ENCODE measurements at places on chromosomes 2 and 18. TPM values are rescaled to one million over a fixed set of nuclear protein-coding genes. Genes with fewer than 3 reads are reported as not detected.
A peak's percentile ranks its signal among the peaks of the same experiment; 100 is the strongest.

Gene UGT1A6
- 1.1 TPM for total RNA-seq

GRCh38 chr2:55107436-55107835 is 57.2 kb upstream of the RTN4 start:
- DNase-seq, result no peak

- no peak for DNase-seq
Measured at GRCh38 chr2:126828491-126828890, 70.2 kb upstream of the TEX51 start.

- no peak for DNase-seq
Measured at GRCh38 chr2:64296140-64296480, 151.9 kb upstream of the PELI1 start.

Gene ANKRD12
- 11.1 TPM for total RNA-seq

Gene EGR4
- total RNA-seq, result not detected

GRCh38 chr2:45241061-45241561 is 231.9 kb upstream of the SIX2 start:
- DNase-seq, result no peak

GRCh38 chr2:86323273-86324021 is 14.0 kb downstream of the REEP1 start:
- DNase-seq, result no peak

DNA sequence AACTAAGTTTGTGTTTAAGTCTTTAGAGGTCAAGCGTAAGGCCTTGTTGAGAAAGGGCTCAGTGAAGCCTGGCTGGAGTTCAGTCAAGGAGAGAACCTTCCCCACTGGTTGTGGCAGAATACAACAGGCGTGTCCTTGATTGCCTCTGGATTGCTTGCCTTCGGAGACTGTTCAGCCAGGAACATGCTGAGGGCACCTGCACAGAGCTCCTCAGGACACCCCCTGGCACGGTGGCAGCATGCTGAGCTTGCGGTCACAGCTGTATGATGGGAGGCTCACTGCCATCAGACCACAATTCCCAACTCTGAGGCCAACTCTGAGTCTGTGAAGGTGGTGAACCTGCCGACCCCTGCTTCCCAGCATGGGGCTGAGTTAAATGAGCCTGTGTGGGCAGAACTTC is 130.0 kb downstream of the LPIN1 start:
- no peak for DNase-seq

GRCh38 chr18:51417643-51418483 is 220.4 kb upstream of the MEX3C start:
- no peak for DNase-seq

Gene CYP26B1
- total RNA-seq, result 1.9 TPM

DNA sequence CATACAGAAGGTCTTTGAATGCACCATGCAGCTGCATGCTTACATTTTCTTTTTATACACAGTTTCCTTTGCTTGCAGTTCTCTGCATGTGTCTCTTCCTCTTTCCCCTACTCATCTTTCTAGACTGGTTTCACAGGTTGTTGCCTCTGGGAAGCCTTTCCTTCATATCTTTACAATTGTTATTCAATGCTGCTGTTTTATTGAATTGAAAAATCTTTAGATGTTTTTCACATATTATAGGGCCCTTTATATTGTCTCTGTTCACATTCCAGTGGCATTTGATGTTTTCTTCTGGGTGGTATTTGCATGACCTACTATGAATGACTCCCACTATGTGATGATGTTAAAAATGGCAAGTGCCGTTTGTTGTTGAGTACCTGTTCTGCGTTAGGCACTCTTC is 91.1 kb downstream of the DIS3L2 start:
- no peak for DNase-seq

GRCh38 chr2:181305301-181306123 is 151.7 kb upstream of the ITGA4 start:
- DNase-seq, result no peak

GRCh38 chr18:24470022-24470618 is 9.7 kb downstream of the HRH4 start:
- no peak for DNase-seq

Gene ZNF892
- 1.7 TPM for total RNA-seq

DNA sequence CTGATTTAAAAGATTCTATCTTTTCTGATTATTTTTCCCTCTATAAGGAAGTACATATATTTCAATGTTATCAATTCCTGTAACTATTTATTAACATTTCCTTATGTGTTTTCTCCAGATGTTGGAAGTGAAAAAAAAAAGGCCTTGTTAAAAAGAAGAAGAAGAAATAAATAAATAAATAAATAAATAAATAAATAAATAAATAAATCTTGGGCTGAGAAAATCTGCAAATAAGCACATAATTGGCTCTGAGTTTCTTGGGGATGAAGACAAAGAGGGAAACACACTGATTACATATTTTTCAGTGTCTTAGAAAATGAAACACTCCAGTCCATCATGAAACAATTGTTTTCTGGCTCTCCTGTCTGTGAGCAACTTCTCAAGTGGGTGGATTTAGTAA is 21.1 kb upstream of the MBOAT2 start:
- no peak for DNase-seq

Gene COLEC12
- total RNA-seq, result 2.6 TPM

DNA sequence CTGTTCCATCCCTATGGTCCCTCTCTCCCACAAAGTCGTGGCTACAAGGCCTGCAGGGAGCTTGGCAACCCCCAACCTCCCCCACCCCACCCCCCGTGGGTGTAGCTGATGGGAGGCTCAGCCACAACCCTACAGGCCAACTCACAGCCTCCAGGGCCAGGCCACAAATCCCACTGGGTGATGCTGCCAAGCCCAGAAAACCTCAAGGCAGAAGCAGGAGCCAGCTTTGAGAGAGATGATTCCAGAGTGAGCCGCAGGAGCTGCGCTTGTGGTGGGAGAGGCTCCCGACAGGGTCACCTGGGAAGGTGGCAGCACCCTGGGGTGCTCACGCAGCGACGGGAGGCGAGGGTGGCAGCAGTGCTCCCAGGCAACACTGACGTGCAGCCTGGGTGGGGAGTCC is 44.8 kb downstream of the ADCY3 start:
- DNase-seq, result peak; percentile 52

DNA sequence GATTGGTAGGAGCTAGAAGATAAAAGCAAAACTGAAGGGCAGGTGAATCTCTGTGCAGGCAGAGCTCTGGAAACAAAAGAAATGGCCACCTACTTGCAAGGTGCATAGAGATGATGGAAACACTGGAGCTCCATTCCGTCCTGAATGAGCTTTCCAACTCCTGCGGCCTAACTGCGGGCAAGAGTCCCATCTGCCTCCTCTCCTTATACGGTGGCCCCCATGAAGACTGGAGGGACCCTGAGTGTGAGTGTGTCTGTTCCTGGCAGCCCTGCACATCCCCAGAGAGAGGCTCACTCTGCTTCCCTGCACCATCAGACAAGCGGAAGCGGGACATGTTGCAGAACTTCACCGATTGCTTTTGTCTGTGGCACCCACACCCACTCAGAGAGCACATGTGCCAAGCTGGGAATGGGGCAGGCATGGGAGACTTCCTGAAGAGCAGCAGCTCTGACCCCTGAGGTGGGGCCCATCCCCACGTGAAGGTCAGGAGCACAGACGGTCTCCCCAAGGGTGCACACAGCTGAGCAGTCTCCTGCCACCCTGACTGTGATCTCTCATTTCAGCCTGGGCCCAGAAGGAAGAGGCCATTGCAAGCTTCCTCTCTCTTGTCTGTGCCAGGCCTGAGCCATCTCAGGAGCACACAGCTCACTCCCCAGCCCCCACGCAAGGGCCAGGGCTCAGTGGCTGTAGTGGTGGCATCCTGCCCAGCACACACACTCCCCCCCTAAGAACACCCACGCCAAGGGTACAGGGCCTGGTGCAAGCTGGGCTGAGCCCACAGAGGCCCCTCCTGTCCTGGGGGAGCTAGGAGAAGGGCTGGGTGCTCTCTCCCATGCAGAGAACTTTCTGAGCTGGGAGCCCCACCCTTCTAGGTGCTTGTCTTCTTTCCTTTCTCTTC is 75.3 kb downstream of the STPG4 start:
- DNase-seq, result no peak

Gene CEBPZOS
- 10.5 TPM for total RNA-seq

Gene CRYBA2
- 4.3 TPM for total RNA-seq

Gene MREG
- 14.8 TPM for total RNA-seq

Gene AGXT
- not detected for total RNA-seq

DNA sequence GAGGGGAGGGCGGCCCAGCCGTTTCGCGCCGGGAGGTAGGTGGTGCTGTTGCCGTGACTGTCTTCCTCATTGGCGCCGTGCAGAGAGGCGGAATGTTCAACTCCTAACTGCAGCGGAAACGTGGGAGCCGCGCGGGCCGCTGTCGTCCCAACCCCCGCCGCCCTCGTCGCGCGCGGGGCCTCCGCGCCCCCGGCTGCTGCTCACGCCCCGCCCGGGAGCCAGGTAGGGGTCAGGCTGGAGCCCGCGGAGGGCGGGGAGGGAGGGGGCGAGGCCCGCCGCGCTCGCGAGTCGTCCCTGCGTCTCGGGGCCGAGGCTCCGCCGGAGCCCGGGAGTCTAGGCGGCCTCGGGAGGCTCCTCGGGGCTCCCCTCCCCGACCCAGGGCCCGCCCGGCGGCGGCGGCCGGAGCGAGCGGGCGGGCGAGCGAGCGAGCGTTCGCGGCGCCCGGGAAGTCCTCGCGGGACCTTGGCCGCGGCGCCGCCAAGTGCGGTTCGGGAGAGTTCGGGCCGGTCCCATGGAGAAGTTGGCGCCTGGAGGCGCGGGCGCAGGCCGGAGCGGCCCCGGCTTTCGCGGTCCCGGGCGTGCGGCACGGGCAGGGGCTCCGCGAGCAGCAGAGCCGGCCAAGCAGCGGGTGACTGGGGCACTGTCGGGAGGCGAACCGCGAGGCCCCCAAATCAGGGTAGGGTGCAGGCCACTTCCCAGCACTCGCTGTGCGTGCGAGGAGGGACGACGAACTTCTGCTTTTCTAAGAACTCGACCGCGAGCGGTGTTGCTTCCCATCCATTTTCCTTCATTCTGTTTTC is at the start of gene MAP3K20:
Gene MAP3K20, plus strand, starts transcription at position 66 of the 800 bp plus-strand sequence. CDS start 15,186 bp downstream, outside the sequence.
- peak; percentile 80 for DNase-seq
